Activated CD4-positive, alpha-beta memory T cell treated with anti-CD3 and anti-CD28 coated beads for 36 hours (primary cell): ENCODE measurements at places on chromosomes 2 and 18.

DNA sequence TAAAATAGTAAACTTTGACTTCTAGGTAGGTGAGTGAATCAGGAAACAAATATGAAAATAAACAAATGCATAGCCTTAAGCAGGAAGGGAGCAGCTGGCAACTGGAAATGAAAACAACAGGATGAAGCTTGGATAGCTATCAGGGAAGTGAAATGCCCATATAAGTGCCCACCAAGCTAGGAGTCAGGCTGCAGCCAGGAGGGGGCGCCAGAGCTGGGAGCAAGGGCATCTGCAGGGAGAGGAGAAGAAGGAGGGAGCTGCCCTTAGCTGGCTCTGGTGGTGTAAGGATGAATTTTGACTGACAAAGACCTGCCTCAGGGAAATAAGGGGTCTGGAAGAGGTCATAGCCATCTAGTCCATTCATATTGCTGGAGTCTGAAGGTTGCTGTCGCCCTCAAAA is 298.3 kb downstream of the TDRD15 start:
- DNase-seq = peak; percentile 28

DNA sequence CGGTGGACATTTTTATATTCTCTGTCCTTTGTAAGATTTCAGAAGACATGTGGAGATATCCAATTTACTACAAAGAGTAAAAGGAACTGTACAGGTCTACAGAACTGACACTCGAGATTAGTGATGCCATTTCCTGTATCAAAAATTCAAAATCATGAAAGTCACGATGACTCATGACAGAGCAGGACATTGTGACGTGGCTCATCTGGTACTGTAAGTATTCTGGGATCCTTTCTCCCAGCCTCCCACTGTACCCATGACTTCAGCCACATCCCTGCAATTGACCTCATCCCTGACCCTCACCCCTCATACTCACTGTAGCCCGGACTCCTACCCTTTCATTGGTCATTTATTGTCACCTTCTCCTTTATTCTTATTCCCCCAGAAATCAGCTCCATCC is 736.5 kb downstream of the EPHA4 start:
- no peak for DNase-seq

DNA sequence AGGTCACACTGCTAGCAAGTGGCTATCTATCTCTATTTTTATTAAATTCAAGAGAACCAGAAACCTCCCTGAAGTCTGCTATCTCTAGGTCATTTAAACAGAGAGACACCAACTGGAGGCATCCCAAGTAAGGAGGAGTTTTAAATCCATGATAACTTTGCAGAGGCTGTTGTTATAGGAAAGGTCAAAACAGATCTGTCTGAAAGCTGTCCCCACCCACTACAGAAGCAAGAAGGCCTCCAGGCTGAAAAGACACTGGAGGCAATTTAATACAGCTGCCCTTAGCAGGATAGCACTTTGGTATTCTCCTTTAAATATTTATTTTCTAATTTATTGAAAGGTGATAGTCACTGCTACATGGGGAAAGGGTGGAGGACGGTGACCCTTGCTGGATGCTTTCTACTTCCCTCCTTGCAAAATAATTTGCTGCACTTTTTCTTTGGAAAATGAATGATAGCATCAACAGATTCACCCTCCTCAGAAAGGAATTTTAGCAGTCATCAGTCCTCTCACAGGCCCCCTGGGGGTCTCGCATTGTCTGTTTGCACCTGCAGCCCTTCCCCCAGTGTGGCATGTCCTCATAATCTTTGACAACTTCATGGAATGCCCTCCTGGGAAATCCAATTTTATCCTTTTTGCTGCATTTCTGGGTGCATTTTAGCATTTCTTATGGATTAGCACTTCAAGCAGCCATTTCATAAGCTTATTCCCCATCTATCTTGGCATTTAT is 429.5 kb upstream of the TNP1 start:
- DNase-seq = no peak

DNA sequence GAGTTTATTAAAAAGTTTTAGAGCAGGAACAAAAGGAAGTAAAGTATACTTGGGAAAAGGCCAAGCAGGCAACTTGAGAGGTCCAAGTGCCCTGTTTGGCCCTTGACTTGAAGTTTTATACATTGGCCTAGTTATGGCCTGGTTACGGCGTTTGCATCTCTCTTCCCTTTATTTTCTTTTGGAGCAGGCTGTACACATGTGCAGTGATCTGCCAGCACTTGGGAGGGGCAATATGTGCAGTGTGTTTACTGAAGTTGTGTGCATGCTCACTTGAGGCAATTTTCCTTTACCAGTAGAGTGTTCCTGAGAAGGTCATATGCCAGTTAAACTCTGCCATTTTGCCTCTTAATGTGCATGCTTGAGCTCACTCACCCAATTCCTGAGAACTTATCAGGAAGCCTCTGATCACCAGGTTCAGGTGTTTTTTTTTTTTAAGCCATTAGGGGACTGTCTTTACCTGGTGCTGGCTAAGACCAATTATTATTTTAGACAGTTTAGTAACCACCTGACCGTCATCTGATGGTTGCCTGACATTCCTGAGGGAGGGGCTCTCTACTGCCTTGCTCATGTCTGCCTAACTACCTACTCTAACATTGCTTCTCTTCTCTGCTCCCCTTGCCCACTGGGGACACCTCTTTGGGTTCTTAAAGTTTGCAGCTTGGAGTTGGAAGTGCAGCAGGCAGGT is 48.0 kb downstream of the SCN2A start:
- DNase-seq = no peak

- DNase-seq = no peak
These were observed 107.7 kb upstream of the YPEL5 start for GRCh38 chr2:30039101-30039500.

- DNase-seq = no peak
These were observed 18.9 kb upstream of the FZD7 start for GRCh38 chr2:202014759-202015211.

DNA sequence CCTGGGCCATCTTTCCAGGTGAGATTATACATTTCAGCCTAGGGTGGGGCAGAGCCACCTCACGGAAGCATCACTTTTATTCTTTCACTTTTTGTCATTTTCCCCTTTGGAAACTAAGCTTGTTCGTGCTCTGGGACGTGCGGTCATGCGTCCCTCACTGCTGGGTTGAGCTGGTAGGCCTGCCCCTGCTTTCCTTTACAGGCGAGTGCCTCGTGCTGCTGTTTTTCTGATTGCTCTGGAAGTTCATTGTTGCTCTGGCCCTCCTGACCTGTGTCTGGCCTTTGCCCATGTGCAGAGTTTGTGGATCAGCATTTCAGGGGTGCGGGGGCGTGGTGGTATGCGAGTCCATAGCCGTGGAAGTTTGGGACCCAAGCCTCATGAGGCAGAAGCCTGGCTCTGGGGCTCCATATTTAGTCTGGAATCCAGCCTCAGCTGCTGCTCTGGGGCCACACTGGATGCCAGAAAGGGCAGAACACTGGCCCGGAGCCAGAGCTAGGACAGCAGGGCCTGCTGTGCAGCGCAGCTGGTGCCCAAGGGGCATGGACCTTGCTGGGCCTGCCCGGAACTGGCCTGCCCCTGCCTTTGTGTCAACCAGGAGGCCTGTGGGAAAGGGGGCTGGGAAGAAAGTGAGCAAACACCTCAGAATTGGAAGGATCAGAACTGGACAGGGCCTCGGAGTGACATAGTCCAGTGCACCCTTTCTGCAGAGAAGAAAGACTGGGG is 51.1 kb downstream of the CTIF start:
- DNase-seq = no peak

DNA sequence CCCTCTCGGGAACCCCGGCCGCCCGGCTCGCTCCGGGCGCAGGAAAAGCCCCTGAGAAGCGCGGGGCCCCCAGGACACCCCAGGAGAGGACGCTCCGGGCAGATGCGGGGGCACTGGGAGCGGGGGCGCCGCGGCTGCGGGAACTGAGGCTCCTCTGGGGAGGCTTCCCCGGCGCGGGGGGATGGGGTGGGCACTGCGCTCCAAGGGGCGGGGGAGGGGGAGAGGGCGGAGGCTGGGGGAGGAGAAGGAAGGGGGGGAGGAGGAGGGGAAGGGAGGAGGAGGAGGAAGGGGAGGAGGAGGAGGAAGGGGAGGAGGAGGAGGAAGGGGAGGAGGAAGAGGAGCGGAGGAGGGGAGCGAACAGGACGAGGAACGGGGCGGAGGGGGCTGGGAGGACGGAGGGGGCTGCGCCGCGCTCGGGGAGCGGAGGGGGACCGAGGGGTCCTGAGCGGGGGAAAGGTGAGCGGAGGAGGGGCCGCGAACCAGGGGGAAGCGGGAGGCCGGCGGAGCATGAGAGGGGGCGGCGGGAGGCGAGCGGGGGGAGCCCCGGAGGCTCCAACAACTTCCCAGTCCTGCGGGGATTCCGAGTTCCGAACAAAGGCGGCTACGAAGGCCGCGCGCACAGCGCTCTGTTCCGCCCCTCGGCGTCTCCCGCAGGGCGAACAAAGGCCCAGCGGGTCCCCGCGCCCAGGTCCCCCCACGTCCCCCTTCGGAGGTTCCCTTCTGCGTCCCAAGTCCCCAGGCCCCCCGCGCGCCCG is 742 bp downstream of the PXDN start:
- no peak for DNase-seq

DNA sequence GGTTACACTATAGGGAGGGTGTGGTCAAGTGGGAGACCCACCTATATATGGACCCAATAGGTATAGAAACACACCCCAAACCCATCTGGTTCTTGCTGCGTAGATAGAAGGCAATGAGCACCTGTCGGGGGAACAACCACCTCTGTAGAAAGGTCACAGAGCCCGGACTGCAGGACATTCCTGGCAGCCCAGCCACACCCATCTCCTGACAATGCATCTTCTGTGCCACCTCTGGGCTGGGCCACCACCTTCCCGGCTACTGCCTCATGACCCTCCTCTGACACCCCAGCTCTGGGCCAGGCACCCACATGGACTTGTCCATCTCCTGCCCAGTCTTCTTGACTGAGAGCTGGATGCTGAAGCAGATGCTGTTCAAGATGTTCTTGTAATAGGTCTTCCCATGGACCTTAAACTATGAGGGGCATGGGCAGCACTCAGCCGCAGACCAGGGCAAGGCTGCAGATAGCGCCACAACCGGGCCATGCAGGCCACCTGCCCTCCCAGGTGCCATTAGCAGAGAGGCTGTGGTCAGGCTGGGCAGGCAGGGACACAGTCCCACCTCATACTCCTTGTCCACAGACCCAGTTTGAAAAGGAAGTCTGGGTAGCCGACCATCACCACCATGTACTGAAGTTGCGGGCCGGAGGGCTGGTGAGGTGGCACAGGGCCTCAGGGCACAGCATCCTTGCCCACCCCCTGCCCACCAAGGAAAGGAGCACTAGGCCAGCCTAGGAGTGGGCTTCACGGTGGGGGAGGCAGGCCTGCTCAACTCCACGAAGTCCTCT is 9.3 kb downstream of the ALPG start:
- no peak for DNase-seq

DNA sequence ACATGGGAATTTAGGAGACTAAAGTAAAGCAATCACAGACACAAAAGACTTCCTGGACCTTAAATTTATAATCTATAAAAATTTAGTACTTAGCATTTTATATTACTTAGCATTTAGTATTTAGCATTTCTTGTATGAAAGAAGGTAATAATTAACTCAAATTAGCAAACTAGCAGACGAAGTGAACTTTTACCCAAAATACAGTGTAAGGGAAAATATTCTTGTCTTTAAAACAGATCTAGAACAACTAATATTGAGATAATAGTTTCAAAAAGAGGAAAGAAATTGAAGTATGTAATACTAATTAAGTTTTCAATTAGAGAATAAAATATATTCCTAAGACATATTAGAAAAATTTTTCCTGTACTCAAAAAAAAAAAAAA is 134.5 kb upstream of the ZNF804A start:
- no peak for DNase-seq

GRCh38 chr2:101440127-101440738 is 34.7 kb downstream of the RFX8 start:
- DNase-seq = no peak

DNA sequence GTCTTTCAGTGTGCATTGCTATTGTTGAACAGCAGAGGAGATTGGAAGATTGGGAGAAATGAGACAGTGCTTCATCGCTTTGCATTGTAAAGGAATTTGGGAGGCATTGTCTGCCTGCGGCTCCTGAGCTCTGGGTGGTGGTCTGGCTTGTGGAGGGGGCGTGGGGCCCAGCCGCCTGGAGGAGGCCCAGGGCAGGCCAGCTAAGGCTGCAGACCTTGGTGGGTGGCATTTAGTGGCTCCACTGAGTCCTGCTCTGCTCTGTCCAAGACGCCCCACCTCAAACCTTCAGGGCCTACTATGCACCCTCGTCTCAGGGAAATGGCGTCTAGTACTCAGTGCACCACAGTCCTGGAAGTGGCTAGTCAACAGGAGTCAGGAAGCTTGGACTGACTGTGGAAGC is 5.7 kb upstream of the HS1BP3 start:
- no peak for DNase-seq

DNA sequence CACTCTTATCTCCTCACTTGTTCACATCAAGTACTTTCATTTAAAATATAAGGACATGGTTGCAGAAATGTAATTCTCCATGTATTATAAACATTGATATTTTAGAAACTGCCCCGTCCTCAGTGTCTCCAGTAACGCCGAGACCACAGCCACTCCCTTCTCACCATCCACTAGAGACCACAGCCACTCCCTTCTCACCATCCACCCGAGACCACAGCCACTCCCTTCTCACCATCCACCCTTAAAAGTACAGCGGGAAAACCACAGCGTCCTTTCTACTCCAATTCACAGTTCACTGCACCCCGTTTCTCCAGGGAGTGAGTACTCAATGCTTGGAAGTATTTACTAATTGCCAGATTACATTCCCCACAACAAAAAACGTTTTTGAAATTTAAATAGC is 1452.2 kb upstream of the ACVR2A start:
- no peak for DNase-seq

DNA sequence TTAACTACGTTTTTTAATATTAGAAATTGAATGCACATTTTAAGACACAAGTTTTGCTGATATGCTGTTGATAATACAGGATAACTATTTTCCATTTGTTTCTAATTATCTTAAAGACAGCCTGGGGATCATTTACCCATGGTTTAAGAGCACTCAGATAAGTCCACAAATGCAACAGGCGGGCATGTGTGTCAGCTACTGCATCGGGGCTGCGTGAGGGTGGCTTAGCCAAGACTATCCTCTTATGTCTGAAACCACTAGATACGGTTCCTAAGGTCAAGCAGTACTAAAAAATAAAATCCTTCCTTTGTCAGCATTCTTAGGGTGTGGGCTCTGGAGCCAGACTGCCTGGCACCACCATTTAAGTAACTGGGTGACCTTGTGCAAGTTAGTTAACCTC is 254.8 kb downstream of the SATB2 start:
- no peak for DNase-seq

DNA sequence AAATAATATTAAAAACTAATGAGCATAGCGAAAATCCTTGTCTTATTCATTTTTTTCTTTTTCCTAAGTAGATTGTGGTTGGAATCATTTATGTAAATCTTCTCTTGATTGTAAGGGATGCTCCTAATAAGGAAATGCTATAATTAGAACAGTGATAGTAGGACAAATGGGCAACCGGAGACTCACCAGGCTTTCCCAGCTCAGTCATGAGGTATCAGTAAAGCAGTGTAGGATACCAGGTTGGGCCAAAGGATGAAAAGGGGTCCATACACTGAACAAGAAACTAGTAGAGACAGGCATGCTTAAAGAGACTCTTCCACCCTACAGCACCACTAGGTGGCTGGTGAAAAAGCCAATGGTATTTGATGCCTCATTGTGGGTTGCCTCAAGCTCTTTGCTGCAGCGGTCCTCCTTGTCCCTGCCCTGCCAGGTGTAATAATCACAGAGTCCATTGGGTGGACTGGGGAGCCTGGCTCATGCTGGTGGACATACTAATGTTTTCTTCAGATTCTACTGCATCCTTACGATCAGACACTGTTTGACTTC is 71.4 kb upstream of the FAM98A start:
- DNase-seq = no peak

- no peak for DNase-seq
These were observed 400.3 kb upstream of the LRATD1 start for GRCh38 chr2:14232217-14232616.

- no peak for DNase-seq
These were observed 102.2 kb upstream of the MSH2 start for GRCh38 chr2:47300609-47301276.
